Amygdala (tissue), 56 donors: ENCODE measurements at places on chromosomes 1 and 21.

DNA sequence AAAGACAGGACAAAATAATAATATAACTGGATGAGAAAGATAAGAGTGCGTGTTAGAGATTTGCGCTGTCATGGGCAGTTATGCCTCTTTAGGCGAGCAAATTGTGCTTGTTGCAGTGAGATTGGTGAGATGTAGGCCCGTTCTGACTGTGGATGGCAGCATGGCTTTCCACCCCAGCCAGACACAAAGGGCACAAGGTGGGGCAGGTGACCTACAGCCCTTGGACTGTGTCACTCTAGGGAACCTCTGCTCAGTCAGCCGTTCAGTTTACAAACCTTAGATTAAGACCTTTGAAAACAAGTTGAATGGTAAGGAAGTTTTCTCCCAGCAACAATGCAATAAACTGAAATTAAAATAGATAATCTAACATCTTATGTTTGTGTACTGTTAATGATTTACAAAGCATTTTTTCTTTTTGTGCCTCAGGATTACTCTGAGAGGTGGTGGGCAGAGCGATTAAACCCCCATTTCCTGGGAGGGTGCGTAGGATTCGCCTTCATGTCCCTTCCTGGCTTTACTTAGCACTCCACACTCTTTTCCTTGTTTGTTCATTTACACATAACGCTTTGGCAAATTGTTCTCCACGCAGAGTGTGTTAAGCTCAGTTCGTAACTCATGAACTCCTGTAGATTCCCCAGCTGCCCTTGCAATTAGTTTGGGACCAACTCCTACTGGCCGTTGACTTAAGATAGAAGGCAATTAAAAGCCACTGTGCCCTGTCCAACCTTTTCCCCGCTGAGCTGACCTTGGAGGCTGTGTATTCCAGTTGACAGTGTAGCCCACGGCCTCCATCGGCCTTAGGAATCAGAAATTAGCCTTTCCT lies 58.1 kb upstream of the IGSF5 start:
- no peak for DNase-seq

DNA sequence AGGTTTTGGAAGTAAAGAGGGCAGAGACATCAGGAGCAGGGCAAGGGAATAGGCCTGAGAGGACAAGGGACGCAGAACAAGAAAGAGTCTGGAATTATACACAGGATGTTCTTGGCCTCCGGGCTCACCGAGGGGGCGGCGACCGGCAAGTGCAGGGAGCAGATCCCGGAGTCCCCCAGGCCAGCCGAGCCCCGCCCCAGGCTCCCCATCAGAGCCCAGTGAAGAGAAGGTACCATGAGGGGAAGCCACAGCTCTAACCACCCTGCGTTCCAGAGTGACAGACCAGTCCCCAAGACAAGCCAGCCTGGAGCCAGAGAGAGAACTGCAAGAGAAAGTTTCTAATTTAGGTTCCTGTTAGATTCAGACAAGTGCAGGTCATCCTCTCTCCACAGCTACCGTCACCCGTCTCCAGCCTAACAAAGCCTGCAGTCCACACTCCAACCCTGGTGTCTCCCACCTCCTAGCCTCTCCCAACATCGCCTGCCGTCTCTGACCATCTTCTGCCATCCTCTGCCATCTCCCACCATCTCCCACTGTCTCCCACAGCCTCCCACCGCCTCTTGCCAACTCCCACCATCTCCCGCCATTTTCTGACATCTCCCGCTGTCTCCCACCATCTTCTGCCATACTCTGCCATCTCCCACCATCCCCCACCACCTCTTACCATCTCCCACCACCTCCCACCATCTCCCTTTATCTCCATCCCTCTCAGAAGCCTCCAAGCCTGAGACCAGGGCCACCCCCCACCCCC lies 42.5 kb downstream of the CAPN2 start:
- DNase-seq: no peak

GRCh38 chr1:47593013-47593568 lies 155.2 kb downstream of the FOXD2 start:
- DNase-seq: no peak

GRCh38 chr1:158286487-158286886 lies 3.2 kb upstream of the CD1C start:
- DNase-seq: no peak

GRCh38 chr1:114956570-114956969 lies 73.1 kb upstream of the TSHB start:
- no peak for DNase-seq

DNA sequence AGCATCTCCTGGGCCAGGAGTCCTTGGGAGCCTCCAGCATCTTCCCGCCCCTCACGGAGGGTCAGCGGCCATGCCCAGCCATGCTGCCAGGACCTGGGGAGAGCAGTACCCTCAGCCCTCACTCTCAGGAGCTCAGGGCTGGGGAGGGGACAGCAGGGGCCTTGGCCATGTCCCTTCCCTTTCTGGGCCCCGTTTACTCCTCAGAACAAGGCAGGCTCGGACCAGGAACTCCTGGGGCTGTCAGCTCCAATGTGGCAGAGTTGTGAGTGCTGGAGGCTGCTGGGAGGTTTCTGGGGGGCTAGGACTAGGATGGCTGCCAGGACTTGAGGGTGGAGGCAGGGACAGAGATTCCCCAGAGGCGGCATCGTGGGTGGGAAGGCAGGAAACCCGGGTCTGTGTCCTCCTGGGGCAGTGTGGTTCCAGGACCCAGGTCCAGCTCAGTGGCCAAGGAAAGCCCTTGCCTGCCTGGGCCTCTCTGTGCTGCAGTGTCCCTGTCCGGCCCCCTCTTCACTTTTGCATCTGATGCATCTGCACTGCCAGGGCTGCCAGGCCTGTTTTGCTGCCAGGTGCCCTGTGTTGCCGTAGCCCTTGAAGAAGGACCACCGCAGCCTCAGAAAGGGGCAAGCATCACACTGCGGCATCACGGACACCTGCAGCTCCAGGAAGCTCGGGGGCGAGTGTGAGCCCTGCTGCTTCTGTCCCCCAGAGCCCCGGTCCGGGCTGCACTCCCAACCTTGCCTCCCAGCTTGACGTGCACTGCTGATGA lies 223.9 kb downstream of the CAMTA1 start:
- DNase-seq: no peak

DNA sequence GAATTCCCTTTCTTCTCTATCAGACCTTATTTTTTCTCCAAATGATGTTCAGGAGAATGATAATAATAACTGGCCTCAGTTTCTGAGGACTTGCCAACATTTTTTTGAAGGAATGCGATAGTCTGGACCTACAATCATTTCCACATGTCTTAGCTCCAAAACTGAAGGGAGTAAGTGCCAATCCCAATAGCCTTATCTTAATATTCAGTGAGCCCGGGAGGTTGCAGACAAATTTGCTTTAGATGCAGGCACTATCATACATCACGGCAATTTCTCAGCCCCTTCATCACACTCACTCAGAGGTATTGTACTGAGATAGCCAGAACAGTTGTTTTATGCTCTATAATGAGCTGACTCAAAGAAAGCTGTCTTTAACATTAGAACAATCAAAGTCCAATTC lies 796.9 kb downstream of the ADGRL2 start:
- DNase-seq: no peak
